ENCODE measurements at places on chromosomes 4 and X. TPM values are rescaled to one million over a fixed set of nuclear protein-coding genes. Genes with fewer than 3 reads are reported as not detected.

DNA sequence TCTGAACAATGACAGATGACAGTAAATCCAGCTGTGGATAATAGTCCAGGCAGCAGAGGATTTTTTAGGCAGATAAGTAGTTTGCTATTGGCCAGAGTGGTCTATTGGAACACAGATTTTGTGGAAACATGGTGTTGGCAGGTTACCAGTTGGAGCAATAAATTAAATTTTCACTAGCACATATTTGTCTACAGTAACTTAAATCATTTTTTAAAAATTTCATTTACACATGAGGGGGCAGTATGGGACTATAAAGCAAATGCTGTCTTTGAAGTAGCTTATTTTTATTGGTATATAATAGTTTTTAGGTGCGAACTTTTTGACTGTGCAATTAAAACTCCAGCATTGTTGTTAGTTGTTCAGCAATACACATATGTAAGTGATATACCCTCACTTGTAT, 289.8 kb downstream of the ARHGAP10 start:
- H3K27ac ChIP-seq: no peak overlapping the region
- DNase-seq: no peak
- H3K36me3 ChIP-seq: no peaks in the 10 kb centered on the region
- peaks cover 72% of the 10 kb centered on the region for H3K4me1 ChIP-seq
- H3K4me3 ChIP-seq: no peak overlapping the region

DNA sequence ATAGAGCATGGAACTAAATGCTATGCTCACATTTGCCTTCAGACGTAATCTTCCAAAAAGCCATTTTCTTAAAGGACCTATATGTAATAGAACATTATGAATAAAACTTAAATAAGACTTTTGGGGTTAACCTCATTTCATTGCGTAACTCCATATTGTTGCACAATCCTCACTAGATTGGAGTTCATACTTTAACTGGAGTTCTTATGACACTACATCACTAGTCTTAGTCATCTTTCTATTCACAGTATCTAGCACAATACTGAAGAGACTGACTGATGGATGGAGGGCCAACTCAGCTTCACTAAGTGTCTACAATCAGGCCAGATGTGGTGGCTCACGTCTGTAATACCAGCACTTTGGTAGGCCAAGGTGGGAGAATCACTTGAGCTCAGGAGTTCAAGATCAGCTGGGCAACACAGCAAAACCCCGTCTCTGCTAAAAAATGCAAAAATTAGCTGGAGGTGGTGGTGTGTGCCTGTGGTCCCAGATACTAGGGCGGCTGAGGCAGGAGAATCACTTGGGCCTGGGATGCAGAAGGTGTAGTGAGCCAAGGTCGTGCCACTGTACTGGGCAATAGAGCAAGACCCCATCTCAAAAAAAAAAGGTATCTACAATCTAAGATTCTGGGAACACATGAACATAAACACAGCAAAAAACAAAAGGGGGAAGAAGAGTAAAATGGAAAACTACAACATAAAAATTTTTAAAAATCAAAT, 80.8 kb upstream of the MAB21L2 start:
- H3K36me3 ChIP-seq: no peaks in the 10 kb centered on the region
- H3K4me3 ChIP-seq: no peak overlapping the region
- no peaks in the 10 kb centered on the region for H3K27me3 ChIP-seq
- no peaks in the 10 kb centered on the region for H3K4me1 ChIP-seq

DNA sequence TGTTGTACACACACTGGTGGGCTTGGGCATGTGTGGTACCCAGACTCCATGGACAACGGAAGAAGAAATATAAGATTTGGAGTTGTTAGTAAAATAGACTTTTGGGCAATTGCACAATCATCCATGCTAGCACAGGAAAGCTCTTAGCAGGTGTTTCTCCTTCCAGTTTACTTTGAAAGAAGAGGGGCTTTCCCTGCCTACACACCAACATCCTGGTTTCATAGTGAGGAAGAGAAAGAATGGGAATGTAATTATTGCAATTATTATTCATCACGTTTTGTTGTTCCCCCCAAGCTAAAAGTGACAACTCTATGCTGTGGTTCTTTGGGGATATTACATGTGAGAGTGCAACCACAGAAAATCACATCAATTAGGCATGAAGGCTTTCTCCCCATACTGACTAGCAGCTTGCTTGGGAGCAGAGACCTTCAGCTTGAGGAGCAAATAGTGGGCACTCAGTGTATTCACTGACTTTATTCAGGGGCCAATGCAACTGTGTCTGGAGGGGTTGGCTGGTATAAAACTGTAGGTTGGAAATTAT, 57.2 kb upstream of the PUDP start:
- no peaks in the 10 kb centered on the region for H3K36me3 ChIP-seq
- no peak for DNase-seq

- no peak overlapping the region for H3K4me3 ChIP-seq
- no peak overlapping the region for H3K27ac ChIP-seq
- no peaks in the 10 kb centered on the region for H3K4me1 ChIP-seq
- H3K36me3 ChIP-seq: no peaks in the 10 kb centered on the region
- peaks cover 33% of the 10 kb centered on the region for H3K27me3 ChIP-seq
Measured at GRCh38 chr4:77413766-77414165, 191.9 kb upstream of the CXCL13 start.

DNA sequence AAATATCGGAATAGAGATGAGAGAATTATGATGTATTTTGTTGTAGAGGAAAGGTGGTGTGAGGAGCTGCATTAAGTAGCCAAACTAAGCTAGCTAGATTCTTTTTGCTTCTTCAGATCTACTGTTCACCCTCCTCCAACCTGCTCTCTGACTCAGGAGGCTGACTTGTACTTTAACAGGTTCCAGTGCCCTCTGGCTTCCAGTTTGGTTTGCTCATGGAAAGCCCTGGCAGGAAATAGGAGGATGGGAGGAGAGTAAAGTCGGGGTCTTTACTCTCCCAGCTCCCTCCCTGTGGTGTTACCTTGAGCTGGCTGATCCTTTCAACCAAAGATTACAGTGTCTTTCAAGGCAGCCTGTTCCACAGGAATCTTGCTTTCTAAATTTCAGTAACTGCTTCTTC, 277.0 kb upstream of the EDA2R start:
- no peak overlapping the region for H3K27ac ChIP-seq
- no peaks in the 10 kb centered on the region for H3K27me3 ChIP-seq
- no peaks in the 10 kb centered on the region for H3K36me3 ChIP-seq
- no peaks in the 10 kb centered on the region for H3K4me1 ChIP-seq

- H3K27ac ChIP-seq: no peak overlapping the region
- DNase-seq: no peak
- H3K36me3 ChIP-seq: no peaks in the 10 kb centered on the region
- H3K4me3 ChIP-seq: no peak overlapping the region
- no peaks in the 10 kb centered on the region for H3K4me1 ChIP-seq
Measured at GRCh38 chrX:34918856-34919255, 23.7 kb upstream of the FAM47B start.

DNA sequence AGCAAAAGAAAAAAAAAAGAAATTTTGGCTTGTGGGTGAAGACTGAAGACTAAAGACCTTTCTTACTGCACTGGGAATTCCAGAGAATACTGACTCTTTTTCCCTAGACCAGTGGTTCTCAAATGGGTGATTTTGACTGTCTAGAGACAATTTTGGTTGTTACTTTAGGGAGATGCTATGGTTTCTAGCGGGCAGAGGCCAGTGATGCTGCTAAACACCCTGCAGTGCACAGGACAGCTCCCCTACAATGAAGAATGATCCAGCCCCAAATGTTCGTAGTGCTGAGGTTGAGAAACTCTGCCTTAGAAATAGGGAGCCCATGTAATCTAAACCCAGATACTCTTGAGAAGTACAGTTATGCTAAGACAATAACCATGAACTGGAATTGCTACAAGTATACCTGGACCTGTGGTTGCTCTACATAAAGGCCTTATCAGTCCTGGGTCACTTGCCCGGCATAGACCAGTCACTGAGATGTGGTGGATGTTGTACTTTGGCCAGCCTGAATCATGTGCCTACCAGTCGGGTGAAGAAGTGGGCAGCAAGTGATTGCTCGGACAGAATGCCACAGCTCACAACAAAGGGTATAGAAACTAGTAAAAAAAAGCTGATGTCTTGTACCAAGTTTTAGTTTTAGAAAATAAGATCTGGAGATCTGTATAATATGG, 16.0 kb downstream of the ARHGAP10 start:
- H3K4me3 ChIP-seq: no peak overlapping the region
- no peaks in the 10 kb centered on the region for H3K27me3 ChIP-seq
- H3K4me1 ChIP-seq: peaks cover 79% of the 10 kb centered on the region
- no peak for DNase-seq

- DNase-seq: no peak
- H3K36me3 ChIP-seq: no peaks in the 10 kb centered on the region
- no peaks in the 10 kb centered on the region for H3K27me3 ChIP-seq
- H3K4me3 ChIP-seq: no peak overlapping the region
Measured at GRCh38 chrX:31237189-31237588, 165.3 kb upstream of the FTHL17 start.

GRCh38 chr4:85744950-85745349, 270.0 kb downstream of the ARHGAP24 start:
- H3K27ac ChIP-seq: no peak overlapping the region
- H3K27me3 ChIP-seq: no peaks in the 10 kb centered on the region
- no peak overlapping the region for H3K4me3 ChIP-seq
- H3K36me3 ChIP-seq: no peaks in the 10 kb centered on the region

DNA sequence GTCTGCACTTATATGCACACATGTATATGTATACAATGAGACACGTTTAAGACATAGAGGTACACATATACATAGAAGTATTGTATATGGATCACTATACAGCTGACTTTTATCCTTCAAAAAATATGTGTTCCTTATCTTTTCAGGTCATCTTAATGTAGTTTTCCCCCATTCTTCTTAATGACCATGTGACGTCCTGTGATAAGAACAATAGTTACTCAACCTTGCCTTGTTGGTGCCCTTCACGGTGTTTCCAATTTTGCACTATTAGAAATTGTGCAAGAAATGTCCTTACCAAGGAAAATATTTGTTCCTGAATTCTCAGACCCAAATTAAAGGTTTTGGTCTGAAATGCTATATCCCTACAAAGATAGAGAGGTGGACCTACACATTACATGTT, 1.0 kb upstream of the PPBP start:
- no peaks in the 10 kb centered on the region for H3K4me1 ChIP-seq
- no peaks in the 10 kb centered on the region for H3K36me3 ChIP-seq
- peaks cover 15% of the 10 kb centered on the region for H3K27me3 ChIP-seq
- H3K27ac ChIP-seq: no peak overlapping the region
- DNase-seq: no peak

DNA sequence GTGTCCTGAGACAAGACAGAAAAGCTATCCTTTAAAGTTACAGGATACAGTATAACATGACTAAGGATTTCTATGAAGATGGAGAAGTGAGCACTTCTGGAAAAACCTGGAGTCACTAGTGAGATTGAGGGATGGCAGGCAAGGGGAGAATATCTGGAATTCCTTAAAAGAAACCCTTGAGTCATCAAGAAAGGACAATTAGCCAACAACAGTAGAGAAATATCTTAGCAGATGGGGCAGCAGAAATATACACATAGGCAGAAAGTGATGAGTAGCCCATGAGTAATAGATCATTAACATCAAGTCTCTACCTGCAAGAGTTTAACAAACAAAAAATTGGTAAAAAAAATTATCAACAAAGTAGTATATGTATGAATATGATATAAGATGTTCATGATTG, 858.8 kb upstream of the FRG1 start:
- H3K27ac ChIP-seq: no peak overlapping the region
- no peak for DNase-seq
- no peaks in the 10 kb centered on the region for H3K36me3 ChIP-seq
- H3K4me3 ChIP-seq: no peak overlapping the region
- no peaks in the 10 kb centered on the region for H3K27me3 ChIP-seq

DNA sequence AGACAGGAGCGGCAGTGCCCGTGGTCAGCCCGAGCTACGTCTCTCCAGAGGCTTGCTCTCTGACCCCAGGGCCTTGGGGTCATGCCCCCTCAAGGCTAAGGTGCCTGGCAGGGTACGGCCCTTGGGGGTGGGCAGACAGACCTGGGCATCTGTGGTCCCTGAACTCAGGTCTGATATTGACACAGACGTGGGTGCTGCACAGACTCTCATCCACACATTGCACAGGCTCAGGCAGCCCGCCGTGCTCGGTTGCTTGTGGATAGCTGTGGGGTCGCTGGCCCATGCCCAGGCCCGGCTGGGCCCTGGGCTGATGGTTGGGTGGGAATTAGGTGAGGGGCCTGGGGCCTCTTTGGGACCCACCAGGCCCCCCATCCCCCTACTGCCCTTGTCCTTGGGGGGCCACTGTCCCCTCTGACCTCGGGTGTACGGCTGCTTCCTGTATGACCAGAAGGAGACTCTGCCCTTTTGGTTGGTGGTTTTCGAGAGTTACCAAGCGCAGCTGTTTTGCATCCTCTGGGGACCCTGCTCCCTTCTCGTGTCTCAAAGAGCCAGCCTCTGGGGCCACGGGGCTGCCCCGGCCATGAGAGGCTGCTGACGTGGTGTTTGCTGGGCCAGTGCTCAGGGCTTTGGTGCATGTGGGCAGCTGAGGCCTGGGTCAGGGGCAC, 10.1 kb downstream of the FGFRL1 start:
- peaks cover 10% of the 10 kb centered on the region for H3K36me3 ChIP-seq
- H3K4me3 ChIP-seq: no peak overlapping the region
- peaks cover 3% of the 10 kb centered on the region for H3K4me1 ChIP-seq
- no peaks in the 10 kb centered on the region for H3K27me3 ChIP-seq
- no peak for DNase-seq

- peaks cover 8% of the 10 kb centered on the region for H3K27me3 ChIP-seq
- no peak for DNase-seq
- H3K4me1 ChIP-seq: no peaks in the 10 kb centered on the region
- no peaks in the 10 kb centered on the region for H3K36me3 ChIP-seq
Measured at GRCh38 chr4:187160486-187160885, 436.8 kb upstream of the FAT1 start.

DNA sequence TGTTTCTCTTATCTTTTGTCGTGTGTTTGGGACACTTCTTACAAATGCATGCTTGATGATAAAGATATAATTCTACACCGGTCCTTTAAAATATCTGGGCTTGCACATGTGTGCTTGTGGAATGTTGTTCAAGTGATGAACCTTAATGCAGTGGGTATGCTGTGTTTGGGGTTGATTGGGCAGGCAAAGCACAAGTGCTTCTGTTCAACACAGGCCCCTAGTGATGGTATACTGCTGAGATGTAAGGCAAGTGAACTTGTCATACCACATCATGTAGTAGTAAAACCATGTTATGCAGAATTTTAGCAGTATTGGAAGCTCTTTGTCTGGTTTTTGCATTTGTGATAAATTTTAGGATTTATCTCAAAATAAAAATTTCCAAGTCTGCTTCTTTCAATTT, 23.9 kb downstream of the TBC1D19 start:
- no peak for DNase-seq
- H3K27me3 ChIP-seq: no peaks in the 10 kb centered on the region
- H3K36me3 ChIP-seq: no peaks in the 10 kb centered on the region
- H3K4me1 ChIP-seq: peaks cover 16% of the 10 kb centered on the region
- H3K4me3 ChIP-seq: no peak overlapping the region

DNA sequence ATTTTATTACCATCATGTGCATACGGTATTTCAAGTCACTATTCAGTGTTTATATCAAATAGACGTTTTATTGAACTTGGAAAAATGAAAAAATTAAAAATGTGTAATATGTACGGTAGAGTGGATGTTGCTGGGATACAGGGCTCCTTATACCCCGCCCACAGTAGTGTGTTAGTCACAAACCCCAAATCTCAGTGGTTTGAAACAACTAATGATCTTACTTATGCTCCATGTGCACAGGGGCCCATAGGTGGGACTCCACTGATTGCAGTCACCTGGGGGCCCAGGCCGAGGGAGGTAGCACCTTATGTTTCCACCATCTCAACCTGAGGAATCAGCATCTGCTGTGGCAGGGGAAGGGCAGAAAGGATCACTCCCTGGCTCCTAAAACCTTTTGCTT, 18.1 kb downstream of the LSM6 start:
- no peak overlapping the region for H3K27ac ChIP-seq
- H3K4me1 ChIP-seq: peaks cover 35% of the 10 kb centered on the region
- peaks cover 29% of the 10 kb centered on the region for H3K36me3 ChIP-seq
- no peaks in the 10 kb centered on the region for H3K27me3 ChIP-seq

The MXRA5 gene
- 2.0 TPM for total RNA-seq

The PABPC1L2B gene
- not detected for total RNA-seq

The PPP4R3C gene
- total RNA-seq: not detected

The HS3ST1 gene
- total RNA-seq: 2.4 TPM

The USP17L30 gene
- not detected for total RNA-seq

The SYN1 gene
- total RNA-seq: 13.9 TPM

All from left ventricle myocardium inferior (tissue), 1 donor.